ENCODE measurements at places on chromosomes 1 and 21. TPM values are rescaled to one million over a fixed set of nuclear protein-coding genes. Genes with fewer than 3 reads are reported as not detected.

- no peak for DNase-seq
Observed at GRCh38 chr1:91007827-91008226, 14.0 kb downstream of the ZNF644 start.

DNA sequence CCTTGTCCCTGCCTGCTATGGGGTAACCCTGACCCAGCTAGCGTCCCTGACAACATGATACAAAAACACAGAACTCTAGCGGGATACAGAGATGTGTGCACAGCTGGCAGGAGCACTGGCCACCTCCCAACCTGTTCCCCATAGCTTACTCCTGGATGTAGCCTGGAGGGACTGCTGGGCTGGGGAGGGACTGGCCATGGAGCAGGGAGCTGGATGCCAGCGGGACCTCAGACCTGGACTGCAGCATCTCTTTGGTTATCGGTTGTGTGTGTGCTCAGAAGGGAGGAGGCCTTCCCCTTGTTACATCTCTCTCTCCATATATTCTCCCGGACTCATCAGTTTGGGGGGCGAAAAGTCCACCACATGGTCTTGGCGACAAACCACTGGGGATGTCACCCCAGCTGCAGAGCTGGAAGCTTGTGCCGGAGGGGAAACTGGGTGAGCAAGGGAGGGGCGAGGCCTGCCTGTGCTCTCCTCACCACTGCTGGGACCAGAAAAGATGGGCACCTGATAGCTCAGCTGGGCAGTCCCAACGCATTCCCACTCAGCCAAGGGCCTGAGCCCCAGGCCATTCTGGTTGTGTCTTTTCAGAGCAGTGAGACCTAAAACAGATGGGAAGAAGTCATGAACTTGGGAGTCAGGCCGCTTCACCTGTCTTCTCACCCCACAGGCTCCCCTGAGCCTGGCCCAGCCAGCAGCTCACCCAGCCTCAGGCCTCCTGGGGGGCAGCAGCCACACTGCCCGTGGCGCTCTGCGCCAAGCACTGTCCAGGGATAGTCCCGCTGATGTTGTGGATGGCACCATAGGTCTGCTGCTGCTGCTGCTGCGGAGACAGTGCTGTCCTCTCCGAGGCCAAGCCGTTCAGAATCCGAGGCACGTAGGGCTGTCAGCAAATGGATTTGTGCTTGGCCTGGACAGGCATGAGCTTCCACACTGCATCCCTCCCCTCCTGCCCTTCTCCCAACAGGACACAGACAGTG, 35.6 kb downstream of the TMEM63A start:
- DNase-seq, result no peak

DNA sequence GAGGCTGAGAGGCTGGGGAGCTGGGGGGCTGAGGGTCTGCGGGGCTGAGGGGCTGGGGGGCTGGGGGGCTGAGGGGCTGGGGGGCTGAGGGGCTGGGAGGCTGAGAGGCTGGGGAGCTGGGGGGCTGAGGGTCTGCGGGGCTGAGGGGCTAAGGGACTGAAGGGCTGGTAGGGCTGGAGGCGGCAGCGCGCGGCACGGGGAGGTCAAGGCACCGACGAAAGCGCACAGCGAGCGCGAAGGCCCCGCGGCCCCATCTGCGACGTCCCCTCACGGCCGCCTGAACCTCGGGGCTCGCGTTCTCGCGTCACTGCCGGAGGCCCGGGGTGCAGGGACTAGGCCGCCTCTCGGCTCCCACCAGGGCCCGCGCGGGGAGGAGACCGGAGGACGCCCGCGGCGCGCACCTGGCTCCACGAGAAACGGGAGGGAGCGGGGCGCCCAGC, 356 bp downstream of the INTS11 start:
- DNase-seq, result no peak

The SLC6A17 gene
- 1.1 TPM for total RNA-seq

- no peak for DNase-seq
Observed at GRCh38 chr21:15895142-15896106, 165.6 kb downstream of the USP25 start.

The RBBP4 gene
- total RNA-seq, result 86.3 TPM

GRCh38 chr1:74480068-74480467, 32.3 kb downstream of the LRRC53 start:
- no peak for DNase-seq

All from lung microvascular endothelial cell (primary cell).